ENCODE measurements at places on chromosomes 5 and 9. TPM values are rescaled to one million over a fixed set of nuclear protein-coding genes. Genes with fewer than 3 reads are reported as not detected.

The TMC1 gene
- not detected for total RNA-seq

The CARTPT gene
- not detected for total RNA-seq

GRCh38 chr5:119386596-119387344, 31.0 kb downstream of the TNFAIP8 start:
- DNase-seq, result no peak

- no peak for DNase-seq
Measured at GRCh38 chr9:74639112-74639511, 142.0 kb downstream of the RORB start.

GRCh38 chr5:119410448-119411159, 41.7 kb upstream of the HSD17B4 start:
- DNase-seq, result no peak

DNA sequence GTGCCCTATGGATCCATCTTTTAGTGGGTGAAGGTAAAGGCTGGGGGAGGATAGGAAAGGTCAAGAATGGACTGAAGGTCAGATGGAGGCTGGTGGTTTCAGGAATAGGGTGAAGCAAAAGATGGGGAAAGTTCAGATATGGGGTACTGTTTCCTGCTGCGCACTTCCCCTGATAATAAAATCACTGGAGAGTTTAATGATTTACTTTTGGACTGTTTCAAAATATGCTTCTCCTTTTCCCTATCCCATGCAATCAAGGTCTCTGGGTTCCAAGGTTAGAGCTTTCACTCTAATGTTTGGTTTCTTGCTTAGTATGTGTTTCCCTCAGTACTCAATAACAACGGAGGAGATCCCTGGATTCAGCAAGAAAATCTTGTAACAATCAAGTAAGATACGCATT, 10.8 kb upstream of the PPP3R2 start:
- DNase-seq, result no peak

- no peak for DNase-seq
Measured at GRCh38 chr9:136482046-136482792, 621 bp downstream of the SEC16A start.

All from activated naive CD4-positive, alpha-beta T cell treated with anti-CD3 and anti-CD28 coated beads, Interleukin-2, amount 50 U/mL, for 72 hours (primary cell).